ENCODE measurements at places on chromosomes 7 and 10.

DNA sequence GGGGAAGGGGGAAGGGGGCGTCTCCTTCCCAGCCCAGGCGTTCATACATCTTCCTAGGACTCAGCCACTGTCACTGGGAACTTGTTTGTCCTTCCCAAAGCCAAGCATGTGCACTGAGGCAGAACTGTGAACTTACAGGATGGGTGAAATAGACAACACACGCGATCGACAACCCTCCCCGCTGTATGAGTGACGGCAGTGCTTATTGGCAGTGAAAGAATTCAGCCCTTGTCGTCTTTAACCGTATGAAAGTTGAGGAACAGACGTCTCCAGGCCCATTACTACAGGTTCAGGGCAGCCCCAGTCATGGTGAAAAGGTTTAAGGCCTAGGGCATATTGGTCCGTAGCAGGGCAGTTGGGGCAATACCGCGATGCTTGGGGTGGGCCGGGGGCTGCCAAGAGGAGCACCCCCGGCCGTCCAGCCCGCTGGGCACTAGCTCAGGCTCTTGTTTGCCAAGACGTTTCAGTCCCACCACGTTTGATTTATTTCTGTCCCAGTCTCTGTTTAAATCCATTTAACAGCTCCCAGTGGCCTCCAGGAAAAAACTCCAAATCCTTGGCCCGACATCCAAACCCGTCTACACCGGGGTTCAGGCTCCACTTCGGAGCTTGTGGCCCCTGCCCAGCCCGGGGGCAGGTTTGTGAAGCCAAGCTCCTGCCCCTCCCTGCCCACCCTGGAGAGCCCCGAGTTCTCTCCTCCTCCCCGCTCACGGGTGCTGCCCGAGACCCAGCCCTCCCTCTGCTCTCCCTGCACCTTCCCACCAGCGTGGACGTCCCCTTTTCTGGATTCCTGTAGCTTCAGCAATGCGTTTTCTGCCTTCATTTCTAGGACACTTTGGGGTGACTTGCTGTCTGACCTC, 159.8 kb downstream of the DNAJB6 start:
- no peak for DNase-seq

GRCh38 chr10:19572056-19572455, 244.2 kb upstream of the PLXDC2 start:
- no peak for DNase-seq

DNA sequence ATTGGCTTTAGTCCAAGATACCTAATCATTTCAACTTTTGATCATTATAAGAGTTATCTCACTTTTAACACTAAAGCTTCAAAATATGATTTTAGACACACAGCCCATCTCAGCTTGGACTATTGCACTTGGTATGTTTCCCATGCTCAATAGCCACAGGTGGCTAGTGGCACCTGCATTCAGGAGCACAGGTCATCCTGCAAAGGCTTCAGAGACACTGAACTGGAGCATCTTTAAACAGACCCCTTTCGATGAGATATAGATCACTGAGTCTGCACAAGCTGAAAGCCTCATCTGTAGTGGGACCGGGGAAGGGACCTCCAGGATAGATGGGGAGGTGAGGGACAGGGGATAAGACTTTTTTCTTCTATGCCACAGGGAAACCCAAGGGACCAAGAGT, 48.5 kb upstream of the TARP start:
- no peak for DNase-seq

DNA sequence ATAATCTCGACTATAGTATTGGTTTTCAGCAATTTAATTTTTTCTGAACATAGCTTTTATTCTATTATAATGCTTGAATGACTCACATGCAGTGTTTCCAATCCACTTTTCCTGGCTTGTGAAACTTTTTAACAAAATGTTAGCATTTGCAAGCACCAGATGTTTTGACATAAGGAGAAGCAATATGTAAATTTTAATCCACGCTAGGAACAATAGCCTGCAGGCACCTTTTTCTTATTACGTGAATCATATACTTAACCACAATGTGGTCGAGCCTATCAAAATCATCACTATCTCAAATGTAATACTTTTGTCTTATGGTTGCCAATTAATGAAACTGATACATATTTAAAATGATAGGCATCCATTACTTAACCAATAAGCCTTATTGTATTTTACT, 97.1 kb downstream of the TFEC start:
- DNase-seq: no peak

- DNase-seq: no peak
Observed at GRCh38 chr10:47133871-47134570, 166.0 kb upstream of the GDF10 start.

GRCh38 chr7:137093198-137093597, 224.7 kb downstream of the CHRM2 start:
- DNase-seq: no peak

- no peak for DNase-seq
Observed at GRCh38 chr10:58998924-58999713, 177.3 kb upstream of the PHYHIPL start.

DNA sequence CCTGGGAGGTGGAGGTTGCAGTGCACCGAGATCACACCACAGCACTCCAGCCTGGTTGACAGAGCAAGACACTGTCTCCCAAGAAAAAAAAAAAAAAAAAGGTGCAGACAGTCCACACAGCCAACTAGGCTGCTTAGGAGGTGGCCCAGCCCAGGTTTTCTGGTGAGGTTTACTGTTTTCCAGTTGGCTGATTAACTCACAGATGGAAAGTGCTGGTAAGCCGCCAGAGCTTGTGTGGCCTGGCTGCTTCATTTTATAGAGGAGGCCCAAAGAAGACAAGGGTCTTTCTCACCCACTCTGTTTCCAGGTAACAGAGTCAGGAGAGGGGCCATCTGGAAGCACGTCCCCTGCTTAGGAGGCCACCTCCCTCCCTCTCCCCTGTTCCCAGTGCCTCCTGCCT, 6.2 kb downstream of the RHBDD2 start:
- no peak for DNase-seq

DNA sequence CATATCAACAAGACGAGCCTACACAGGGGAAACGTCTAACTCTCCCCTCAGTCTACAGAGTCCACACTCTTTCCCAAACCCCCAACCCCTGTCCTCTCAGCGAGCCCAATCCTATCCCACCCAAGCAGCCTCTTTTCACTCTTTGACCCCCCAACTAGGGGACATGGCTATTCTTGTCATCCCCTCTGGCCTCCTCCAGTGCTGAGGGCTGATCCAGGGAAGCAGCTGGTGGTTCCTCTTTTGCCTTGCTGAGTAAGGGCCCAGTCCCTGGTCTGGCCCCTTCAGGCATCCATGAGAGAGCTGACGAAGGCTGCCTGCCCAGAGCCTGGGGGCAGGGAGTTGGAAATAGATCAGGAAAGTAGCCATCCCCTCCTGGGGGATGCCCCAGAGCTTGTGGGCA, 6.4 kb downstream of the NOBOX start:
- DNase-seq: no peak

DNA sequence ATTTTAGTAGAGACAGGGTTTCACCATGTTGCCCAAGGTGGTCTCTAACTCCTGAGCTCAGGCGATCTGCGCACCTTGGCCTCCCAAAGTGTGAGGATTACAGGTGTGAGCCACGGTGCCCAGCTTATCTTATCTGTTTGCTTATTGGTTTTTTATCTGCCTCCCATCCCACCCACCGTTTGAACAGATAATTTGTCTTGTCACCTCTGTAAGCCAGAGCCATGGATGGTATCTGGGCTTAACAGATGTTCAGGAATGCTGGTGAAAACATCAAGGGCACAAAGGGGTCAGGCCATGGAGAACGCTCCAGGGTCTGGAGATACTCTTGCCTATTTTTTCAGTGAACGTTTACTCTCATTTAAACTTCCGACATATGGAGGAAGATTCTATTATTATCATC, 12.0 kb upstream of the NDST2 start:
- no peak for DNase-seq

DNA sequence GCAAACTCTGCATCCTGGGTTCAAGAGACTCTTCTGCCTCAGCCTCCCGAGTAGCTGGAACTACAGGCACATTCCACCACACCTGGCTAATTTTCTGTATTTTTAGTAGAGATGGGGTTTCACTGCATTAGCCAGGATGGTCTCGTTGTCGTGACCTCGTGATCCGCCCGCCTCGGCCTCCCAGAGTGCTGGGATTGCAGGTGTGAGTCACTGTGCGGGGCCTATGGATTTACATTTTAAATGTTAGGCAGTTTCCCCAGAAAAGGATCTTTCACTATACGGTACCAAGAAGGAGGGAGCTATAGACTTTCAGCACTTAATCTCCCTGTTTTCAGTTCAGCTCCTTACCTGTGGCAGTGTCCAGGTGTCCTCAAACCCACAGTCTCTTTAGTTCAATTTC, 50.8 kb downstream of the SIRT1 start:
- DNase-seq: no peak

DNA sequence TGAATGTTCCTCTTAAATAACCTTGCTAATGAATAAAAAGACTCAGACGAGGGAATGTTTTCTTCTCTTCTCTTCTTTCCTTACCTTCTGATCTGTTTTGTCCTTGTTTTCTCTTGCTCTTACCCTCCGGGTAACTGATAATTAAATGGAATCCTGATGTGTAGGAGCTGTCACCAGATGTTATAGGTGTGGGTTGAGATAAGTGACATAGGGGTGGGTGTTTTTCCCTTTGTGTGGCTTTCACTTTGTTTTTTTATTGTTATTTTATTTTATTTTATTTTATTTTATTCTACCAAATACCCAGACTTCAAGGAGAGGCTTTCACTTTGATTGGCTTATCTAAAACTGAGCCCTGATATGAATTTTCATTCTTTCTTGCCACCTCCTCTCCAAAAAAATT, 25.5 kb downstream of the ANLN start:
- no peak for DNase-seq

DNA sequence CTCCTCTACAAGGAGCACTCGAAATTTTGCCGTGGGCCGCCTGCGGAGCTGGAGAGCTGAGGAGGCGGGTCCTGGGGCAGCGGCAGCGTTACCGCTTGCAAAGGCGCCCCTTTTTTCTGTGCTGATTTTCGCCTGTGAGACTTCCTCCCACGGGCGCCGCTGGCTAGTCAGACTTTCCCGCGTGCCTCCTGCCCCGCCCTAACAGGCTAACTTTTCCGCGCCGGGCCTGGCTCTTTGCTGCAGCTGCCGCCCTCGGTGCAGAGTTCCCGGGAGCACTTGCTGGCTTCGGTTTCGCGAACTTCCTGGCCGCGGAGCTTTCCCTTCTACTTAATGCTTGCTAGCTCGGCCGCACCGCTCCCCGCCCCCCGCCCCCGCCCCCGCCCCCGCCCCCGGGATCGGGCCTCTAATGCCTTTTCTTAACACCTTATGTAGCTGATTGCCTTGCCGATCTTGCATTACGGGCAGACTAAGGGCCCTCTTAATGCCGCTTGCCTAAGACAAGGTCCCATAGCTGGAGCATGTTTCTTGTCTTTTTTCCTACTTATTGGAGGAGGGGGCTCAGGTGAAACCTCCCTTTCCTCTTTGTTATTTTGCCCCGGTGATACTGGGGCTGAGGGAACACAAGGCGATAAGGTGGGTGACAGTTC, 37.9 kb upstream of the RASGEF1A start:
- DNase-seq: no peak

DNA sequence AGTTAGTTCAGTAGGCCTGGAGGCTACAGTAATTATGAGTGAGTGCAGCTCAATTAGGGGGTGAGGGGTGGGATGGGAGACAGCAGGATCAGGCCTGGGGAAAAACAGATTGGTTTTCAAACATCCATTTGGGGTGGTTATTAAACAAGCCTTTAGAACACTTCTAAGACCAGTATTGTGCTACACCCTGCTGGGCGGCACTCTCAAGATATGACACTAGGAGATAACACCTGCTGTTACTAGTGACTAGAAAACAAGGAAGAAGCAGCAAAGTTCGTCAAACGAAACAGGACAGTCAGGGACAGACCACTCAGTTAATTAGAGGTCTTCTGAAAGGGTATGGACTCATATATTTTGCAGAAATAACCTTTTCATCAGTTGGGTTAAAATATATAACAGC, 353.6 kb downstream of the PTEN start:
- no peak for DNase-seq

DNA sequence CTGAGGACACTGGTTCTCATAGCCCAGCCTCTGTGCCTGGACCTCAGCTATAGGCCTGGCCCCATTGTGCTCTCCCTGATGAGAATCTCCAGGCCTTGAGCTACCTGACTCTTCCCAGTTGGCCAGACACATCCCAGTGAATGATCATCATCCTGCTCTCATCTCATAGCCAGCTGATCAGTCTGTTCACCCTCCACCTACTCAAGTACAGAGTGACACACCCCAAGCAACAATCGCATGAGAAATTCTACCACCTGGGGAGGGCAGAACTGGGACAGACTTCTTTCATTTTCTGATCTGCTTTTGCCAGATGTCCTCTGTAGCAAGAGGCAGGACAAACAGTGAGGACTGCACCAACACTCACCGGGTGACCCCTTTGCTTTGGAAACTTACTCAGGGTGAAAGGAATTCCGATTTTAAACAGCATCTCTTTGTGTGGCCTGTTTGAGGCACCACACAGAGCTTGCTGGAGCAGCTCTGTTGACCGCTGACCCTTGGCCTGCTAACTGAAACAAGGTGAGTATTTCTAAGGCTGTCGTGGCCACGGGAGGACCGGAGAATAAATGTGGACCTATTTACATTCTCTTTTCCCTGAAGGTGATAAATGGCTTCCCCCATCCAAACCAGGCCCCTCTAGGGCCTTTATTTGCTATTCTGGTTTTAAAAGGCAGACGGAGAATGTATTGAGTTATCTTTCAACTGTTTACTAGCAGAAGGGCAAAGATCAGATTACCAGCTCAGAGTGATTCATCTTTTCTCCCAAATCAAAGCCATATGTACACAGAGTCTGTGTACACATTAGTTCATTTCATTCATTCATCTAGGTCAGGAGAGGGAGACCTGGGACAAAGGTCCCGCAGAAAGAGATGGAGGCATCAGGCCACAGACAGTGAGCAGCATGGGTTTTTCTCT, 181.4 kb upstream of the TNS3 start:
- DNase-seq: no peak

GRCh38 chr7:40311307-40311706, 176.5 kb downstream of the SUGCT start:
- no peak for DNase-seq

DNA sequence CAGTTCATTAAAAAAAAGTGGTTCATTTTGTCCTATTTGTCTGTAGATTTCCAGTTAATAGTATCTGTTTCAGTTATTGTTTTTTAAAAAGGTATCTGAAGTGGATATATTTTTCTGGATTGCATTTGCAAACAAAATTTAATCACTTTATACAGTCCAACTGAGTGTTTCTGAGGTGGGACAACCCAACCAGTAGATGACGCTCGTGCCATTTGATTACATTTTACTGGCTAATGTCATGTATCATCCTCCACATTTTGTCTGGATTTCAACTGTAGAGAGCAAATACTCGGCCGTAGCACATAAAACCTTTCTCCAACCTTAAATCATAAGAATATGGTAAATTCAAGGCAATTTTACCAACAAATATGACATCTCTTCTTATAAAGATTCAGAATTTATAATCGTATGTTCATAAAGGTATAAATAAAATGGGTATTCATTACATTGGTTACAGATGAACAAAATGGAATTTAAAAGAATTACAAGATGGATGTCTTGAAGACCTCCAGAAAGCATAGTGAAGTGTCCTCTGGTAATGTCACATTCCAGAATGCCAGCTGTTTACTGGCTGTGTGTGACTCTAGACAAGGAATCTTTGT, 789.0 kb downstream of the PHTF2 start:
- DNase-seq: no peak
